ENCODE measurements at places on chromosomes 4 and X.
A peak's percentile ranks its signal among the peaks of the same experiment; 100 is the strongest.

GRCh38 chr4:158122501-158122900, 50.3 kb downstream of the GASK1B start:
- peak; percentile 22 for DNase-seq

DNA sequence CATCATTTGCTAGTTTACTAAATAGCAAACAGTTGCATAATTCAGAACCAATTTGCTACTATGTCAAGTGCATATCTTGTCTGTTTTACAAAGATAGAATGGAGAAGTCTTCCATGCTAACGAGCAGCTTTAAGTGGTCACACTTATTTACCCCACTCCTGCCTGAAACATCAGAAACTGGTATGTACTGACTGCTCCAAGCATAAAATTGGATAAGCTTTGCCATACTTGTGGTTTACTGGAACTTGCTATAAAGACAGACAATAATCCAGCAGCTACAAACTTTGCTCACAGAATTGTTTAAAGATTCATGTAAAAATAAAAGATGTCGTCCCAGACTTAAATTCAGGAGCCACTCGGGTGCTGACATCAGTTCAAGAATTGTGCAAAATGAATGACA, 13.3 kb upstream of the CDKL2 start:
- DNase-seq: no peak

DNA sequence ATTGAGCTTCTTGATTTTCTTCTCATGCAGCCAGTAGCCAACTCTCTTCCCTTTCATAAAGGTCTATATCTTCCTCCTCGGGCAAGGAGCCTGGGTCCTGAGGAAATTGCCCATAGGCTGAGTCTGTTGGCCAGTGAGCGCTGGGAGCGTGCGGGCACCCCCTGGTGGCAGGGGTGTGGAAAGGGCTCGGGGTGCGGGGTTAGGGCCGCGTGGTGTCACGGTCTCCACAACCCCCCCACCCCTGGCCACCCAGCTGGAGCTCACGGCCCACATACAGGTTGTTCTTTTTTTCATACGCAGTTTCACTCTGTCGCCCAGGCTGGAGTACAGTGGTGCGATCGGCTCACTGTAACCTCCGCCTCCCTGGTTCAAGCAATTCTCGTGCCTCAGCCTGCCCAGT, 13.1 kb downstream of the RBM10 start:
- DNase-seq: no peak

GRCh38 chr4:160819791-160820190, 1344.0 kb downstream of the FSTL5 start:
- no peak for DNase-seq

DNA sequence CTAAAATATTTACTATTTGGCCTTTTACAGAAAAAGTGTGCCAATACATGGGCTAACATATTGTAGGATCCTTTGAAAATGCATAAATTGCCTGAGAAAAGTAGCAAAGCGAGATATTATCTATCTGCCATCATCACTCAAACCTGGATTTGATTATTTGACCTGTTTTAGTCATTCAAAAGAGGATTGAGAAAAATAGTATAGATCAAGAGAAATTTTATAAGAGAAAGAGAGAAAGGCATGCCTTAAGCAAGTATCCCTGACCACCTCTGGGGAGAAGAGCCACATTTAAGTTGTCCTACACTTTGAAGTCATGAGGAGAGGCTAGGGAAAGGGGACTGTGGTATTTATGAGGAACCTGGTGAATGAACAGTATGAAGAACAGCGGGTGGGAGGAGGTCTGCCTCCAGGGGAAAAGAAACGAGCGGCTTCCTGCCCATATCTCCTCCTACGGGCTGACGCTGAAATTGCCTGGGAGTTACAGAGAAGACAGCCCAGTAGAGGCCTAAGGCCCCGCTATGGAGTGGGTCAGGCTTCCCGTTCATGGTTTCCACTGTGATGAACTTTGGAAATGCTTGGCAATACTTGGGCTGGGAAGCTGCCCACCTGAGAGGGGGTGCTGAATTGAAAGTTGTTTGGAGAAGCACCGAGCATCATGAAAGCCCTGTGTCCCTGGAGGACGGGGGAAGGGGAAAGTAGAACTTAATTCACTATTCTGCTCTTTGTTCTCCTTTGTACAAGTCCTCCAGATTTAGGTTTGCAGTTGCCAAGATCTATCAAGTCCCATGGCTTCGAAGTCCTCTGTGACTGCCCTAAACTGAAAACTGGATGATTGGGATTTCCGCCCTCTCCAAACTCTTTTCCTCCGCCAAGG, 106.9 kb upstream of the ACSL4 start:
- DNase-seq: peak; percentile 78

- DNase-seq: no peak
These were observed 47.9 kb downstream of the TET2 start for GRCh38 chr4:105194328-105195231.

- DNase-seq: no peak
These were observed 51.7 kb downstream of the ZNF718 start for GRCh38 chr4:175986-176385.

DNA sequence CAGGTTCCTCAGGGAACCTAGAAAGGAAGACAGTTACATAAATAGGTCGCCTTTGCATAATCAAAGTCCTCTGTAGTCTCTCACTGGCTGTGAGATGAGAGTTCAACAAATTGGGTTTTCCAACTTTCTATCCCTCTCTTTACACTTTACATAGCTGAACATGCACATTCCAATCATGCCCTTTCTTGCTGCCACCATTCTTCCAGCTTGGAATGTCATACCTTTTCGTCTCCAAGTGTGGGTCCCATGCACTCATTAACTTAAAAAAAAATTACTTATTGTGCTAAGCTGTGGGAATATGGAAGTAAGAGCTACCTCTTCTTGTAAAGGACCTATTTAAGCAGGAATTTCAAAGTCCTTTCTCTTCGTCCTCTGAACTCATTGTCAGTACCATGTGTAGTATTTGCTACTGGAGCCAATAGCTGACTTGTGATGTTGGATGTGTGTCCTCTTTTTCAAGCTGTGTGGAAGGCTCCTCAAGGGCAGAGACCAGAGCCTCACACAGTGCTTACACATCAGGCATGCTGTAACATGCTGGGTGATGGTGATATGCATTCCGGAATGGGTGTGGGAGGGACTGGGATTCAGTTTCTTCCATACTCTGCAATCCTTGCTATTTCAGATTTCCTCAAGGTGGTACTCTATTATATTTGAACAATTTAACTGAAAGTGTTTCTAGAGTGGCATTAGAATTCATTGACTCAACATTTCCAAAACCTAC, 7.1 kb downstream of the ENOPH1 start:
- DNase-seq: no peak

DNA sequence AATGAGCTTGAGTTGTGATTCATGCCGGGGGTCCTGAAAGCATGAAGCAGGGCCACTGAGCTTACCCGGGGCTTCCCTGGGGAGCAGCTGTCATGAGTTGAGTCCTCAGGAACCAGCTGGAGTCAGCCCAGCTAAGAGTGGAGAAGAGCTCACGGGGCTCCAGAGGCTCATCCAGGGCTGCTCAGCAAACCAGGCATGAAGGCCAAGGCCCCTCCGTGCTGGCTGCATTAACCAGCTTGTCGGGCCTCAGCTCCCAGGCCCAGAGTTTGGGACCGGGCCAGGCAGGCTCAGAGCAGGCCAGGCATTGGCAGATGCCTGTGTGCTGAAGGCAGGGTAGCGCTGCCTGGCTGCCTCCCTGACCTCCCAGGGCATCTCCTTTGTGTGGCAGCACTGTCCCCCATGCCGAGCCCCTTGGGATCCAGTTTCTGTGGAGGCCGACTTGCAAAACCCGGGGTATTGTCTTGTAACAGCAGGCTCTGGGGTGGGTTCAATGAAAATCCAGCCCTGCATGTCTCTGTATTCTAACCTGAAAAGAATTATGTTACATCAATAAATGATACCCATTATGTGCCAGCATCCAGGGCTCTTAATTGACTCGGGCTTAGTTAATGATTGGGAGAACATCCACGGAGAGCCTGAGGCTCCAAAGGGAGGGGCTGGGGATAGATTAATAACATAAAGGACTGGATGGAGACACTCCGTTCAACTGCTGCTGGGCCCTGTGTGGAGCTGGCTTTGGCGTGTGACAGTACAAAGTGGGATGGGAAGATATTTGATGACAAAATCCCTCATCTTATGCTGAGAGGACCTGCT, 68.0 kb upstream of the MSX1 start:
- DNase-seq: no peak

DNA sequence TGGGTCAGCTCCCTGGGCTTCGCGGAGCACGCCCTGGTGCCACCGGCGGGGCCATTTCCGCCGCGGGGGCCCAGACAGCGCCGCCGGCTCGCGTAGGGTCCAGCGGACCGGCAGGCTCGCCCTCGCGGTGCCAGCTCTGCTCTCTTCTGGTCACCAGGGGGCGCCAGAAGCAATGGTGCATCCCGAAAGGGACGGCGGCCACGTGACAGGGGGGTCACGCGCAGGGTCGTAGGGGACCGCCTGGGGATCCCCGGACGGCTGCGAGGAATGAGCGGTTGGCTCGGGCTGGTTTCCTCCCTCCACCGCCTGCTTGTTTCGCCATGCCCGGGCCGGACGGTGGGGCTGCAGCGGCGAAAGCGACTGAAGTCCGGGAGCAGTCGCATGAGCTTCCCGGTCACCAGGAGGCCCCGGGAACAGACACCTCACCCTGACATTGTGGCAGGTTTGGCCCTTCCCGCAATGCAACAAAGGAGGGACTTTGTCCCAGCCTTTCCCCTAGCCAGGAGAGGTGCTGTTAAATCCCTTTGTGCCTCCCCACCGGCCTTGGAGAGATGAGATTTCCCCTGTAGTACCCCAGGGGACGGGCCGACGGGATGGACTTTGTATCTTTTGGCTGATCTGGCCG, 15.8 kb downstream of the ZCCHC12 start:
- DNase-seq: peak; percentile 54

DNA sequence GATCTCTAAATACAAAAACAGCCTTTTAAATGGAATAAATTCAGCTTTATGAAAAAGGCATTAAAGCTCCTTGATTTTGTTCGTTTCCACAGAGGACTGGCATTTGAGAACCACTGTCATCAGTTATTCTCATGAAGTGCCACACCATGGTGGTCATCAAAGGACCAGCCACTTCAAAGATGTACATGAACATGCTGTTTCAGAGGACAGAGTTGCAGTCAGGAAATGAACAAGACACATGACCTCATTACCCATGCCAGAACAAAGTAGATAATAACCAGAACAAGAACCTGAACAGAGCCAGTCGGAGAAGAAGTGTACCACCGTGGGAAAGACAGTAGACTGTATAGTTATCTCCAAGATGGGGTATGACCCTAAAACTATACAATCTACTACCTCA, 122.7 kb upstream of the HSD17B10 start:
- no peak for DNase-seq

- no peak for DNase-seq
These were observed 552 bp downstream of the ZDHHC9 start for GRCh38 chrX:129843209-129843458.

DNA sequence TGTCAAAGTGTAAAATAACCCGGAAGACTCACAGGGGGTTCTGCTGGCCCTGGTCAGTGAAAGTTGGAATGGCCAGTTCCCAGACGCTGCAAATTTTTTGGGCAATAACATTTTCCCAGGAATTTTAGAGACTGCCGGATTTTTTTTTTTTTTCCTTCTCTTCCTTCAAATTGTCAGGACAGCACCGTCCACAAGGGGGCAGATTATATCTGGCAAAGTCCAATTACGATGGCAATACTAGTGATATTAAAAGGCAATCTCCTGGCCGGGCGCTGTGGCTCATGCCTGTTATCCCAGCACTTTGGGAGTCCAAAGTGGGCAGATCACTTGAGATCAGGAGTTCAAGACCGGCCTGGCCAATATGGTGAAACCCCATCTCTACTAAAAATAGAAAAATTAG, 20.5 kb downstream of the SLC25A5 start:
- DNase-seq: peak; percentile 69

DNA sequence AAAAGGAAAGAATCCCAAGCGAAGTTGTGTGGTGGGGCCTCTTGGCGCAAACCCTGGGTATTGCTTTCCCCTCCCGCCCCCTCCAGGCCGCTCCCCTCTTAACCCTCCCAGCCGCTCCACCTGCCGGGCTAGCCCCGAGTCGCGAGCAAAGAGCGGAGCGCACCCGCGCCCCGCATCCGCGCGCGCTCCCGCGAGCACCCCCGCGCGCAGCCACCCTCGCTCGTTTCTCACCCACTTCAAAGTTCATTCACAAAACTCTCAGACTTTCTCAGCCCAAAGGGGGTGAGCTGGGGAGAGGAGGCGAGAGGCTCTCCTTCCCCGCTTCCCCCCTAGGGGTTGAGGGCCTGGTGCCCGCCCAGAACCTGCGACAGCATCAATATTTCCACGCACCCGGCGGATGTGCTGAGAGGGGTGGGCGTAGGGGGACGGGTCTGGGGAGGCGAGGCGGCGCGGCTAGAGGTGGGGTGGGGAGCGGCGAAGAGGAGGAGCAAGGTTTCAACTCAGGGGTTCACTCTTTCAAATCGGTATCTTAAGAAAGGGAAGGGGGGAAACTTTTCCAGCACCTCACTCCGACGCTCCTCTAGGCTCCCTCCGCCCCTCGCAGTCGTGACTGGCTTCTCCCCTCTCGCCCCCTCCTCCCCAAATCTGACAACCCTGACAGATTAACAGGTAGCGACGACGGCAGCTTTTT, 1.8 kb downstream of the MAML3 start:
- DNase-seq: no peak

- peak; percentile 71 for DNase-seq
These were observed 5.3 kb upstream of the COMMD8 start for GRCh38 chr4:47468706-47469365.

DNA sequence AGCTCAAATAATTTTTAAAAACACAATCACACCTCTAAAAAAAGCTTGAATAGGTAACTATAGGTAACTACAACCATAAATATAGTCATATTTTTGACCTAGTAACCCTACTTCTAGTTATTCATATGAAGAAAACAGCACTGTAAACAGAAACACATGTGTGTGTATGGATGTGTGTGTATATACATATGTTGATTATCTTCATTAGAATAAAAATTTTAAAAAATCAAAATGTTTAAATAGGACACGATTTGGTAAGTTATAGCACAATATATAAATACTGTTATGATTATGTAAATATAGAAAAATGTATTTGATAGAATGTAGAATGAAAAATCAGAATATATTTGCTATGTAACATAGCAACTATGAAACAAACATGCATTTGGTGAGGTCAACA, 258.1 kb upstream of the GK2 start:
- DNase-seq: no peak

DNA sequence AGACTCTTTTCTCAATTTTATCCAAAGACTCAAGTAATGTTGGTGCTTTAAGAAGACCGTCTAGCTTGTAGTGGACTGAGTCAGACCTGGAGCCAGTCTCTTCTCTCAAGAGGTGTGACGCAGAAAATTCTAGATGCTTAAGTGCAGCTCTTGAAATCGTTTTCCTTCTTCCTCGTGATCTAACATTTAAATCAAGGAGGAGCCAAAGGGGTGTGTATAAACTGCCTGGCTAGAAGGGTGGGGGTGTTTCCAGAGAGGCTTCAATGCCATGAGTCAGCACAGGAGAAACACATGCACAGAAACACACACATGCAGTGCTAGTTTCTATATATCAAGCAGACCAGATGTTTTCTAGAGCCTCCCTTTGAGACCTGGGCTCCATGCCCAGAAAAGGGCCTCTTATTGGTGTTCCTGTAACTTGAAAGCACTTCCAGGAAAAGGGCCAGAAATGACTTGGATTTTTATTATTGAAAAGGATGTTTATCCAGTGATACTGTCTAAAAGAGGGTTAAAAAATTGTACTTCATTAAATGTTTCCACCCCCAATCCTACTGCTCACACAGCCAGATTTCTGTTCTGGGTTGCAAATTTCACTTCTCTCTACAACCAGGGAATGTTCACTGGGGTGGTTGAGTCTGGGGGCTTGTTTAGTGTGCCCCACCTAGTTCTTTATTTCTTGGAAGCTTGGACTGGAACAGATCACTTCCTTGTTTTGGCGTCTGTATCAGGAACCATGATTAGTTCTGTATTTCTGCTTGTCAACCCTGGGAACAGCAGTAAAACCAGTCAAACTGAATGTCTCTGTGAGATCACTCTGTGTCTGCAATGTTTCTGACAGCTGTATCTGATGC, at the start of gene CLIC2:
CLIC2 (minus strand) TSS at position 129 of the 851 bp plus-strand sequence. CDS start 187 bp downstream, outside the sequence.
- peak; percentile 70 for DNase-seq
